ENCODE measurements at places on chromosomes 16 and 17.

GRCh38 chr16:30535777-30536190, 1.1 kb upstream of the ZNF747 start:
- DNase-seq = peak; percentile 64

DNA sequence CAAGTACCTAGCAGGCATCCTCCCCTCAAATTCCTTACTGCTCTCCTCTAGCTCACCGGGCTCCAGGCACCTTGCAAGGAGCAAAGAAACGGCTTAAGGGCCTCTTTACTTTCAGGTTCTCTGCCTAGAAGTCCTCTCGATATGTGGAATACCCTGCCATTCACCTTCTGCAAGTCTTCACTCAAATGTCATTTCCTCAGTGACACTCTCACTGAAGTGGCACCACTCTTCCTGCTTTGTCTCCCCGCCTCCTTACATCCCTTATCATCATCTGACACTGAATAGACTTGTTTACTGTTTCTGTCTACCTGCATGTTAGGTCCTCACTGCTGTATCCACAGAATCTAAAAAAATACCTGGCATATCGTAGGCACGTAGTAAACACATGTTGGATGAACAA, 947 bp downstream of the SLC7A6OS start:
- no peak for DNase-seq

GRCh38 chr17:68693466-68693865, 92.3 kb upstream of the FAM20A start:
- DNase-seq = no peak

- DNase-seq = no peak
Measured at GRCh38 chr17:28940675-28941074, 10.6 kb downstream of the PHF12 start.

DNA sequence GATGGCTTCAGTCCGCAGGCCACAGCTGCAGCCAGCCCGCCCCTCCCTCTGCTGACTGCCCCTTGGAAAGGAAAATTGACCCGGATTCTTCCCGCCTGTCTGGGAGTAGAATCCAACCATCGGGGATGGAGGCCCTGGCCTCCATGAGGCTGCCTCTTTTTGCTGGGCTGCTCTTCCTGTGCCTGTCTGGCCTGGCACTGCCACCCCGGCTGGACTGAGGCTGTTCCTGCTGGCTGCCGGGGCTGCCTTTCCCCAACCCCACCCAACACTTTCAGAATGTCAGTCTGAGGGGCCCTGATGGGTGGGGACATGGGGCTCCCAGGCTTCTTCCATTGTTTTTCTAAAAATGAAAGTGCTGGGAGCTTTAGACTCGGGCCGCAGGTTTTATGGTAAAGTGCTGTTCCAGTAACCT, 7.3 kb downstream of the BAHCC1 start:
- DNase-seq = no peak

- DNase-seq = no peak
Measured at GRCh38 chr17:48155889-48156611, 48.5 kb downstream of the SNX11 start.

DNA sequence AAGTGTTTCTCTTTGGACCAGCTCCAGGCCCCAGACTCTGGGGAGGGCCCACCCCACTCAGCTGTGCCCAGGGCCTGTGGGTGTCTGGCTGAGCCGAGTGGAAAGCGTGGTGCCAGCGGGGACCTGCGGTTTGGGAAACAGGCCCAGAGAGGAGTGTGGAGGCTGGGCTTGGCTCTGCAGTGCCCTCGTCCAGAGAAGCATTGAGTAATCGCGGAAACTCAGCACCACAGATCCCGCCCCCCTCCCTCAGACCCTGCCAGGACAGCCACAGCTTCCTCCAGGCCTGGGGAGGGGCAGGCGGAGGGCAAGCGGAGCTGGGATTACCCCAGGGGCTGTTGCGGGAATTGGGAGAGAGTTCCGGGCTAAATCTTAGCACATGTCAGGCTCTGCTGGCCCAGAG, 14.6 kb upstream of the PITPNA start:
- no peak for DNase-seq

DNA sequence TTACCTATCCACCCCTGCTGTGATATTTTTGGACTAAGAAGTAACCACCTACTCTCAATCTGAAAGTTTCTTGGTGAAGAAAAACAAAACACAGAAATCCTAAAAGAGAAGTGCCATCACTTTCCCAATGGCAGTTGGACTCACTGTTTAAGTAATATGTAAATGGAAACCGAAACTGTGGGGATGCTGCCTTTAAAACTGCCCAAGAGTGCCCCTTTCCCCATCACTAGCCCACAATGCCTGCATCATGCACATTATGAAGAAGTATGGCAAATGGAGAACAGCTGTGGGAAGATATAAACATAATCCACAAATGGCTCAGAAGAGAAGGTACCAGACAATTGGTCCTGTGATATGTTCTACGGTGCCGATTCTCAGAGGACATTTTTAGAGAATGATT, 33.5 kb upstream of the SLC6A2 start:
- DNase-seq = no peak

GRCh38 chr17:3976675-3977171, 12.5 kb upstream of the ATP2A3 start:
- no peak for DNase-seq

DNA sequence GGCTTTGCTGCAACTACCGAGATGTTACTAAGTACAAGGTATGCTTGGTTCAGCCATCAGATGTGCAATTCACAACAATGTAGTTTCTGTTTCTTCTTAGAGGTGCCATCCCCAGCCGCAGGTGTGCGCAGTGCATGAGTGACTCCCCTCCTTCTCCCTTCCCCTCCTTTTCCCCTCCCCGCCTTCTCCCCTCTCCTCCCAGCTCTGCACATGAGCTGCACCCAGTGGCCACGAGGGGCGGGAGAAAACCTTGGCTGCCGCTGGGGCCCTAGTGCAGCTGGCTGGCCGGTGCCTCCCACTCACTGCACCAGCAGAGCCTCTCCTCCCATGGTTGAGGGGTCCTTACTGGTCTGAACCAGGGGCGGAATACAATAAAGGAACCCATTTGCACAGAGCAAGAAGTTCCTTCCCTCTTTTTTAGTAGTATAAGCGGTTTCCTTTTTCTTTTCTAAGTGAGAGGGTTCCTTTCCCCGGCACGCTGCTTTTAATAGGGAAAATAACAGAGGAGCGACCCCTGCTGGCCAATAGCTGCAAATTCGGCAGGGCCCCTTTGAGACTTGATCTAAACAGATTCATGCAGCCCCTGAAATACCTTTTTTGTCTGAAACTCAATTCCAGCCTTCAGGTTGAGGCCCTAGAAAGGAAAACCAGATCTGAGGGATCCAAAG, 7.8 kb upstream of the CCL15 start:
- no peak for DNase-seq

- no peak for DNase-seq
Measured at GRCh38 chr17:44236444-44236991, 17.0 kb upstream of the UBTF start.

- DNase-seq = no peak
Measured at GRCh38 chr17:4945176-4945943, 3.0 kb downstream of the PFN1 start.

- DNase-seq = no peak
Measured at GRCh38 chr17:10557422-10557821, 8.0 kb upstream of the MYH2 start.

- no peak for DNase-seq
Measured at GRCh38 chr17:15351925-15352324, 10.5 kb upstream of the TEKT3 start.

DNA sequence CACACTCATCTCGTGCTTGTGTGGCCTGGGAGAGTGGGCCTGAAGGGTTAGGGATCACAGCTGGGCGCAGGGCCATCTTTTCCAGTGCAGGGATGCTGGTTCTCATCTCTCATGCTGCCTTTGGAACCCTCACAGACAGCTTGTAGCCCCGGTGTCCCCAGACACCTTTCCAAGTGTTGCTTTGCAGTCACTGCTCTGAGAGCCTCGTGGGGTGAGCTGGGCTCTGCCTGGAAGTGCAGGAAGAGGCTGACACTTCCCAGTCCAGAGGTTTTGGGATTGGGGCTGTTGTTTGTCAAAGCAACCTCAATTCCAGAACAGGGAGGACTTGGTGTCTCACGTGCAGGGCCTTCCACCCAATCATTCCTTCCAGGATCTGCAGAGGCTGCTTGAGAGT, 28.2 kb downstream of the TBX4 start:
- no peak for DNase-seq

- DNase-seq = no peak
Measured at GRCh38 chr17:77542011-77542410, 401.2 kb downstream of the SEC14L1 start.

GRCh38 chr17:62981933-62982332, 15.9 kb downstream of the TANC2 start:
- no peak for DNase-seq

GRCh38 chr17:79684132-79684985, 46.4 kb upstream of the ENPP7 start:
- no peak for DNase-seq

DNA sequence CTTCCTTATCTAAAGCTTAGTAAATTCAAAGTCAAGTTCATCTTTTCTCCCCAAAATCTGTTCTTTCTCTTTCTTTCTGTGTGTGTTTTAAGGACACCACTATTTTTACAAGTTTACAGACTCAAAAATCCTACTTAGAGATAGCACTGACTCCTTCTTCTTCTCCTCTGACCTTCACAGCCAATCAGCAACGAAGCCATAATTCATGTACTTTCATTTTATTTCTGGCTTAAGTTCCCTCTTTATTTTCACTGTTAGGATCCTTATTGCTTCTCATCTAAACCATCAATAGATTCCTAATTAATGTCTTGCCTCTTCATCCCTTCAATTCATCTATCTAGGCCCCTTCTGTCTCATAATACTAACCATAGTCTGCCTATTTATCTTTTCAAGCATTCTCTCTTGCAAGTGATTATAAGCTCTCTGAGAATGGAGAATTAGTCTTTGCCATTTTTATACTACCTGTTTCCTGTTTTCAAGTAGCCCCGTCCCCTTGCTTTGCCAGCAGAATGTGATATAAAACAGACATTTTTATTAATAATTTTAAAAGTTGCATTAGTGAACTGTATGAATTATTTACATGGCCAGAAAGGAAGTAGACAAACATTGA, 27.0 kb downstream of the CDC27 start:
- no peak for DNase-seq

GRCh38 chr17:72363089-72363610, 242.3 kb downstream of the SOX9 start:
- no peak for DNase-seq

GRCh38 chr17:43779145-43780125, 658 bp upstream of the DUSP3 start:
- no peak for DNase-seq

DNA sequence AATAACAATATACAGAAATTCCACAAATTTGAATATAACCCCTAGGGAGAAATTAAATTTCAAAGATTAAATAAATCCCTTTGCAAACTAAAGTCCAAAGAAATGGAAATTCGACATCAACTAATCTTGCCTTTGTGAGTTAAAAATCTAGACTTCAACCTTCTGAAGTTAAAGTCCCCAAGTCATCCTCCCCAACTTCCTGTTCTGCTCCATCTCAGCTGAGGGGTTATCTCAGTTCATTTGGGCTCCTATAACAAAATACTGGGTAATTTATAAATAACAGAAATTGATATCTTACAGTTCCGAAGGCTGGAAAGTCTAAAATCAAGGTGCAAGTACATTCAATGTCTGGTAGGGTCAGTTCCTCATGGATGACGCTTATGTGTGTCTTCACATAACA, 22.8 kb upstream of the KDM6B start:
- no peak for DNase-seq

DNA sequence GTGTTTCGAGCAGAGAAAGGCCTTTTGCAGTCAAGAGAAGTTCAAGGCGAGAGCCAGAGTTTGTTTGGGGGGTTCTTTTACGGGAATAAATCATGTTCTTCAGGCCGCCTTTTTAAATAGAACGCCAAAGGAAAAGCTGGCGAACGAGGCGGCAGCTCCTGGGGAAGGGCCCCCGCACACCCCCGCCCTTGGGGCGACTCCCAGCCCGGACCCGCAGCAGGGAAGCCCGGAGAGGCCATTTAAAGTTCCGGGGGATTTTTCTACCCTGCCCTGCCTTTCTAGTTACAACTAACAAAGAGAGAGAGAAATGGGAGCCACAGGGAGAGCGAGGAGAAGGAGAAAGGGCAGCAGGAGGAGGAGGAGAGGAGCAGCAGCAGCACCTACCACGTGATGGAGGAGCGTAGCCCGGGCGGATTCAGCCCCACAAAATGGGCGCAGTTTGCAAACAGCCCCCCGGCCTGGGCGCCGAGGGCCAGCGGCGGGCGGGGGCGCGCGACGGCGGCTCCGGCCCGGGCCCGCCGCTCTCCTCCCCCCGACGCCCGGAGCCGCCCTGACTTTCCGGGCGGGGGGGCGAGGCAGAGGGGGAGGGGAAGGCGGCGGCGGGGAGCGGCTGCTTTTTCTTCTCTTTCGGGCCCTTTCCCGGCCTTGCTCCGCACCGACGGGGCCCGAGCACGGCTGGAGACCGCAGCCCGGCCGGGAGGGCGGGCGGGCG, 634 bp downstream of the KANSL1 start:
- DNase-seq = peak; percentile 64

DNA sequence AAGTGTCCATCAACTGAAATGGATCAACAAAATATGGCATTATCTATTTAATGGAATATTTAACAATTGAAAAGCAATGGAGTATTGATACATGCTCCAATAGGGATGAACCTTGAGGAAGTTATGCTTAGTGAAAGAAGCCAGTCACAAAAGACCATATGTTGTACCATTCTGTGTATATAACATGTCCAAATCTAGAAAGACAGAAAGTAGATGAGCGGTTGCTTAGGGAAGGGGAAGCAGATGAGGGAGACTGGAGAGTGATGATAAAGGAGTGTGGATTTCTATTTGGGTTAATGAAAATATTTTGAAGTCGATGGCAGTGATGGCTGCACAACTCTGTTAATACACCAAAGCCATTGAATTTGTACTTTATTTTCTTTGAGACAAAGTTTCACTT, 8.5 kb upstream of the ERN1 start:
- no peak for DNase-seq

DNA sequence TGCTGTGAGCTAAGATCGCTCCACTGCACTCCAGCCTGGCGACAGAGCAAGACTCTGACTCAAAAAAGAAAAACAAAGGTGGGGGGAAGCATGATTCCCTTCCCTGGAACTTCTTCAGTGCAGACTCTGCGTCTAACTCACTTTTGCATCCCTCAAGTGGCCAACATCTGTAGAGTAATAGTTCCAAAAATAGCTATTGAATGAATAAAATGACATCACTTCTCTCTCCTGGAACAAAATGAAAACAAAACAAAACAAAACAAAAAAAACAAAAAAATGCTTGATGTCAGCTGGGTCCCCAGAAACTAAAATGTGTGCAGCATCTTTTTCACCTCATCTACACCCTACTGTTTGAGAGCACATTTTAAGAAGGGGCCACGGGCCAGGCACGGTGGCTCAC, 197.7 kb upstream of the NOG start:
- no peak for DNase-seq

Data from urinary bladder (tissue), 4 donors.